ENCODE measurements at places on chromosomes 11 and 22.

GRCh38 chr22:32661296-32661695 lies 140.2 kb upstream of the TIMP3 start:
- DNase-seq, result no peak

DNA sequence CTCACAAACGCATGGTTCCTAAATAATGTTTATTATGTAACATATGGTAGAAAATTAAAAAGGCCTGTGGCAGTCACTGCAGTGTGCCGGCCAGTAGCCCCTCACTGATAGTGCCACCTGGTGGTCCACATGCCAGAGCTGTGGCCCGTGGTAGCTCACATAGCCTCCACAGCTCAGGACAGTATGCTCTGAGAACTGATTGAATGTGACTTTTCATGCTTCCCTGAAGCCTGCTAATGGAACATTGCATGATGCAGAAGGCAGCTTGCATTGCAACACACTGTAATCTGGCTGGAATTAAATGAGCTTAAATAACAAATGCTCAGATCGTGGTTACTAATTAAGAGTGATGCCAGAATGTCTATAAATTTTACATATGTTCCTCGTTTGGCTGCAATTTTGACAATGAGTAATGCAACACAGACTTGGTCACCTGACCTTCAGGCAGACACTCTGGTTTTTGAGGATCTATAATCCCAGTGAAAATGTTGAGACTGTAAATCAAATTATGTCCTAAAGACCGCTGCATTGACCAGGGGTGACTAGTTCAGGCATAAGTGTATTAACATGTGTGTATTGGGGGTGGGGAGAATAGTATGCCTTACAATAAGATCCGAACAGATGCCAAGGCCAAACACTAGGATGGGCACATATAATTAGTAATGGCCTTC lies 566.4 kb downstream of the METTL15 start:
- no peak for DNase-seq

- no peak for DNase-seq
Measured at GRCh38 chr11:95595541-95595940, 194.0 kb downstream of the FAM76B start.

GRCh38 chr22:30866216-30866615 lies 102.4 kb downstream of the MORC2 start:
- DNase-seq, result no peak

GRCh38 chr22:17808693-17809403 lies 34.6 kb upstream of the BID start:
- DNase-seq, result no peak

- no peak for DNase-seq
Measured at GRCh38 chr22:50613291-50613981, 12.8 kb downstream of the MAPK8IP2 start.

DNA sequence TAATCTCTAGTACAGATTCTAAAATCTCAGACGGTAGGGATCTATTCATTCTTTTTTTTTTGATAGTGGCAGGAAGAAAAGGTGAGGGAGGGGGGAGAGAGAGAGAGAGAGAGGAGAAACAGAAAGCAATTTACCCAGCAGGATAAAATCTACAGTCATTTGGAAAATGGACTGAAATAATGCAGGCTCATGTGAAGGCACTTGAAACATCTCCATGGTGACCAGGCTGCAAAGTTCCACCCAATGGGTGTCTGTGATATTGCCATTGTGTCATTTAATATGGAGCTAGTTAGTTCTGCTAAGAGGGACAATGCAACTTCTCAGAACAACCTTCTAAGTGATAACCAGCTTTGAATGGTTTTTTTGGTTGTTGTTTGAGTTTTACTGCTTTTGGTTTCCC lies 165.2 kb upstream of the RAG2 start:
- DNase-seq, result no peak

DNA sequence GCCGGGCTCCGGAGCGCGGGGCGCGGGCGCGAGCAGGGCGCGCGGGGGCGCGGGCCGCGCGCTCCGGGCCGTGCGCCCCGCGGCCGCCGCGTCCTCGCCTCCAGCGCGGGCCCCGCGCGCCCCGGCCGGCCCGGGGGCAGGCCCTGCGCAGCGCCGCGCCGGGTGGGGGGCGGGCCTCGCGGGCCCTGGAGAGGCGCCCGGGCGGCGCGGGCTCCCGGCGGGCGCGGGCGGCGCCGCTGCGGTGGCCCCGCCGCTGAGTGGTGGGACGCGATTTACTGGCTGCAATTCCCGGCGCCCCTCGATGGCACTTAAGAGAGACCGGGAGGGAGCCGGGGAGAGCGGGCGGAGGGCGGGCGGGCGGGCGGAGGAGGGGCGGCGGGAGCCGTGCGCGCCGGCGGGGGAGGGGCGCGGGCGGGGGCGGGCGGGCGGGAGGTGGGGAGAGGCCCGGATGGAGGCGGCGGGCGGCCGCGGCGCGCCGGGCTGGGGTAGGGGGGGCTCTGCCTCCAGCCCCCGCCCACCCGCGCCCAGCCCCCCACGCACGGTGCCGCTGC lies 73.2 kb upstream of the TCF20 start:
- no peak for DNase-seq

- DNase-seq, result no peak
Measured at GRCh38 chr11:111378185-111378860, 752 bp downstream of the POU2AF1 start.

DNA sequence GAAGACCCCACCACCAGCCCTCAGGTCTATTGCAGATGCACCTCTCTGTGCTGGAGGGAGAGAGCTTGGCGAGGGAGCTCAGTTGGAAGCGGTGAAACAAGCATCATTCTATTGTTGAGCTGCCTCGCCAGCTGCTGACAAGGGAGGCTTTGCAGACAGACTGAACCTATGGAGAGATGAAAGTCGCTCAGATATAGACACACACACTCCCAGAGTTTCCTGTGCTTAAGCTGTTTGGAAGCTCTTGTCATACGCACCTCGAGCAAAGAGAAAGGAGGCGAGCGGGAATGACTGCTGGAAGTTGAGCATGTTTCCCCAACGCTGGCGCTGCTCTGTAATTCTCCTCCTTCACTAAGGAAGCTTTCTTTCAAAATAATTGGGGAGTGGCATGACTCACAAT lies 126.1 kb downstream of the TRIM29 start:
- DNase-seq, result no peak

DNA sequence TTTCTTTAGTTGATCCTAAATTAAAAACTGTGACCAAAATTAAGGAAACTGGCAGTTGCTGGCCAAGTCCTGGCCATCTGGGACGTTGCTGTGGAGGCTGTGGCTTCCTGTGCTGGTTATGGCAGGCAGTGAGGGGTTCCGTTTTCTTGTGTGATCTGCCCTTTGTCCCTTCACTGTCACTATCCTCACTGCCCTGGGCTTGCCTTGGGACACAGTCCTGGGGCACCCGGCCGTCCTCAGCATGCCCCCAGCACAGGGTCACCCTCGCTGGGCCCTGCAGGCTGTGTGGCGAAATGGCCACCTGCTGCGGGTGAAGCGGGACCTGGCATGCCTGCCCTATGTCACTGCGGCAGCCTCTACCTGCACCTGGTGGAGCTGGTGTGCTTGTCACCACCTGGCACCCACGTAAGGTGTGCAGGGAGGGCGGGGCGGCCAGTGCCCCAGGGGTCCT lies 52.5 kb upstream of the SLC22A12 start:
- no peak for DNase-seq

DNA sequence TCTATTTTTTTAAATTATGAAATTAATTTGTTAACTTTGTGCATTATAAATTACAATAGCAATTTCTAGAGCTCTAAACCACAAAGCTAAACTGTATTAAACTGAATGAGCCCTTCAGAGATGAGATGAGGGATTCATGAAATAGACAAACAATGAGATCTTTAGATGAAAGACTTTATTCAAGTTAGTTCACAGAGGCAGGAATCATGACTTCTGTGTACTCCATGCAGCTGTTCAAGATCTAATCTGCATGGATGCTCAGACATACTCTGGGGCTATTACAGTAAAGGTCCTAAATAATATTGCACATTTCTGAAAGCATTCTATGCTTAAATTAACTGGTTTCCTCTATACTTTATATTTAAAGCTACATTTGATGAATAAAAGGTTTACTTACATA lies 122.7 kb downstream of the FCHSD2 start:
- no peak for DNase-seq

DNA sequence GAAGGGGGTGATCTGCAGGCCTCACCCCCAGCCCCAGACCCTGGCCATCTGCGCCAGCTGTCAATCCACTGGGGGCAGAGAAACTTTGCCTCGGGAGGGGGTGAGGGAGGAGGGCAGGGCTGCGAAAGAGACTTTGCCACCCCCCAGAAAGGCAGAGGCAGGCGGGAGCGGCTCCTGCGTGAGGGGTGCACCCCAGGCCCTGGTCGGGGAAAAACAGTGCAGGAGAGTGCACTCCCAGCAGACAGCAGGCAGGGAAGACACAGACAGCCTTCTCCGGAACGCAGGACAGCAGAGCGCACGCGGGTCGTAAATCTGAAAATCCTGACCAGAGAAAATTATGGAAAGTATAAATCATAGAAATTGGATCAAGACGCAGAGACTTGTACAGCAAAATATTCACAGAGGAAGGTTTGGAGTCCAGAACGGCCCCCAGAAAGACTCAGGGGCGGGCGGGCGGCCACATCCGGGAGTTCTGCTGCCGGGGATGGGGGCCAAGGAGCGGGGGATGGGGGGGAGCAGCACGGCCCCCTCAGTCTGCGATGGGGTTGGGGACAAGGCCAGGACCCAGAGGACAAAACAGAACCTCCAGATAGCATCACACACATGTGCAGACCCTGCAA lies 8.0 kb upstream of the MRPL23 start:
- DNase-seq, result no peak

DNA sequence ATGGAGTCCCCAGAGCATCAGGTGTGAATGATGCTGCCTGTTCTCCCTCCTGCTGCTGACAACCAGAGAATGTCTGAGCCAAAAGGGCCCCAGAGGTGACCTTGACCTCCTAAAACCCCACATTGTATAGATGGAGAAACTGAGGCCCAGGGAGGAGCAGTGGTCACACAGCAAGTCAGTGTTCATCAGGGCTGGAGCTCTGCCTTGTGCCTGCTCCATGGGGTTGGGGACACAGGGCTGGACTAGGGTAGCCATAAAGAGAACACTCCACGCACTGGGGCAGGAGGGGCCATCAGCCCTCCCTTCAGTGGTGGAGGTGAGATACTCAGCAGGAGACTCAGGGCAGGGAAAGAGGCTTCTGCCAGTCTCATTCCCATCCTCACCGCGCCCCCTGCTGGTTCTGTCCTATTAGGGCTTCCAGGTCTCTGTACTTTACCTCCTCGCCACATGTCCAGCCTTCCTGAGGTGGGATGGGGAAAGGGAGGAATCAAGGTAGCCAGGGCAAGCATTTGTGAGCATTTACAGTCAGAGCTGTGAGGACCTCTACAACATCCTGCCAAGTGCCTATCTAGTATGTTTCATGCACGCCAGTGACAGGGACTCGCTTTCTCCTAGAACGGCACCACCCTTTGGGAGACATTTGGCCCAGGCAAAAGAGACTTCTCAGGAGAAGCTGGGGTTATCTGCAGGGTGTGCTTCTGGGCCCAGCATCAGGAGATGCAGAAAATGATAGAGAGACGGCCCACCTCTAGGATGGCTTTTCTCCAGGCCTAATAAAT lies 43.2 kb downstream of the NEU3 start:
- peak; percentile 55 for DNase-seq

- DNase-seq, result peak; percentile 83
Measured at GRCh38 chr11:62542750-62543567, 3.6 kb downstream of the AHNAK start.

GRCh38 chr11:113876074-113876797 lies 864 bp upstream of the USP28 start:
- DNase-seq, result no peak

GRCh38 chr11:45605051-45605450 lies 60.4 kb downstream of the CHST1 start:
- no peak for DNase-seq

GRCh38 chr11:3229673-3230630 lies 2.3 kb downstream of the MRGPRE start:
- no peak for DNase-seq

- no peak for DNase-seq
Measured at GRCh38 chr11:100684101-100685065, 2.7 kb upstream of the ARHGAP42 start.

GRCh38 chr22:38309614-38310517 lies 7.4 kb downstream of the CSNK1E start:
- no peak for DNase-seq

- no peak for DNase-seq
Measured at GRCh38 chr11:131052367-131052766, 136.1 kb upstream of the SNX19 start.

DNA sequence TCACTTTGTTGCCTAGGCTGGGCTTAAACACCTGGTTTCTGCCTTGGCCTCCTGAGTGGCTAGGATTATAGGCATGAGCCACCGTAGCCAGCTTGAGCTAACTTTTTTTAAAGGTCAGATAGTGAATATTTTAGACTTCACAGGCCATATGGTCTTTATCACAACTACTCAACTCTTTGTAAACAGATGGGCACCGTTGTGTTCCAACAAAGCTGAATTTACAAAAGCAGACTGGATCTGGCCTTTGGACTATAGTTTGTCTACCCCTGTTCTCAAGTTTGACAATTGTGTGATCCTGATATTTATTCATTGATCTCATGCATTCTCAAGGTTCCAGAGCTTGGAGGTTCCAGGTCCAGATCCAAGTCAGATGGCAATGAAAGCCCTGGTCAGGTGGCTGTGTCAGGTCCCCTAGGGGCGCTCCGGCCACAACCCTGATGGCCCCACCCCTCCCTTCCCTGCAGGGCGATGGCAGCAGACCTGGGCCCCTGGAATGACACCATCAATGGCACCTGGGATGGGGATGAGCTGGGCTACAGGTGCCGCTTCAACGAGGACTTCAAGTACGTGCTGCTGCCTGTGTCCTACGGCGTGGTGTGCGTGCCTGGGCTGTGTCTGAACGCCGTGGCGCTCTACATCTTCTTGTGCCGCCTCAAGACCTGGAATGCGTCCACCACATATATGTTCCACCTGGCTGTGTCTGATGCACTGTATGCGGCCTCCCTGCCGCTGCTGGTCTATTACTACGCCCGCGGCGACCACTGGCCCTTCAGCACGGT lies 15.8 kb downstream of the P2RY2 start:
- no peak for DNase-seq

DNA sequence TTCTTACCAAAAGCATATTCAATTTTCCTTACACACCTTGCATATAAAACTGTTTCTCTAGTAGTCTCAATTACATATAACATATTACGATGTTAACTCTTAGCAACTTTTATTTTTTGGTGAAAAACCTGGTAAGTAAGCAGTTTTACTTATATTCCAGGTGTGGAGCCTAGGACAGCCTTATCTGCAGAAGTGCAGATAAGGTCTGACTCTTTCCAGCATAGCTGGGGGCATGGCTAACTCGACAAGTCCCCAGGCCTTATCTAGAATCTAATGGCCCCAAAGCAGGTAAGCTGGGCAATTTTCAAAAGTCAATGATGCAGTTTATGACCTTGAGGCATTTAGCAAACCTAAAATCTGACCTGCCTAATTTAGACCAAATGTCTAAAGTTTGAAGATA lies 4.2 kb upstream of the C1QTNF6 start:
- DNase-seq, result no peak

DNA sequence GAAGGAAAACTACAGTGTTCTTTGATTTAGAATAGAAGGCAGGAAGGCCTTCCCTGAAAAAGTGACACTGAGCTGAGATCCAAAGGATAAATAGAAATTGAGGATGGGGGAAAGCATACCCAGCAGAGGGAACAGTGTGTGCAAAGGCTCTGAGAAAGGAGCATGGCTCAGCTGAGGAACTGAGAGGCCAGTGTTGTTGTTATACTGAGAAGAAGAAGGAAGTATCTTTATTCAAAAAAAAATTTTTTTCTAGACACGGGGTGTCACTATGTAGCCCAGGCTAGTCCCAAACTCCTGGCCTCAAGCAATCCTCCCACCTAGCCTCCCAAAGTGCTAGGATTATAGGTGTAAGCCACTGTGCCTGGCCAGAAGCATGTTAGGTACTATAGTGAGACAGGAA lies 3.5 kb upstream of the PIK3C2A start:
- DNase-seq, result no peak

Data from D721Med (cell line).